ENCODE measurements at places on chromosomes 1 and 21. TPM values are rescaled to one million over a fixed set of nuclear protein-coding genes. Genes with fewer than 3 reads are reported as not detected.

Gene KRTAP12-1
- total RNA-seq = not detected

Gene SELENBP1
- total RNA-seq = 5.7 TPM

Gene ETV3L
- total RNA-seq = not detected

Gene GJA9
- total RNA-seq = not detected

Gene S100A16
- 12.8 TPM for total RNA-seq

Gene CDKN2C
- total RNA-seq = 3.9 TPM

Gene MSTO1
- total RNA-seq = 23.6 TPM

Gene SLC45A1
- total RNA-seq = 5.9 TPM

Gene AADACL3
- not detected for total RNA-seq

Gene PLPP3
- 36.4 TPM for total RNA-seq

Gene KPRP
- not detected for total RNA-seq

Gene OVAAL
- not detected for total RNA-seq

Gene OR2L2
- total RNA-seq = under 0.01 TPM

Gene PTCH2
- total RNA-seq = 1.7 TPM

Gene IFI6
- total RNA-seq = 27.5 TPM

Gene RPTN
- total RNA-seq = not detected

Gene CD1E
- not detected for total RNA-seq

Gene GABRD
- total RNA-seq = 3.7 TPM

Gene CLDN17
- total RNA-seq = not detected

Gene FALEC
- not detected for total RNA-seq

Gene ARID4B
- total RNA-seq = 55.6 TPM

Gene DPH5
- total RNA-seq = 19.4 TPM

Gene FAM167B
- 0.74 TPM for total RNA-seq

Gene IL10
- total RNA-seq = not detected

Gene KCNE2
- total RNA-seq = 0.25 TPM

Gene KCNT2
- total RNA-seq = 26.6 TPM

Gene METTL13
- total RNA-seq = 17.2 TPM

Gene PLEKHG5
- total RNA-seq = 20.7 TPM

Gene VWA1
- 6.4 TPM for total RNA-seq

Gene C1orf232
- total RNA-seq = not detected

Gene AMY2B
- 60.5 TPM for total RNA-seq

Gene RHOU
- total RNA-seq = 36.1 TPM

Gene YOD1
- 14.8 TPM for total RNA-seq

Gene UBXN11
- total RNA-seq = 7.9 TPM

Gene PM20D1
- under 0.01 TPM for total RNA-seq

Gene KRTAP19-2
- not detected for total RNA-seq

Gene FHAD1
- 1.7 TPM for total RNA-seq

Gene RGS16
- 2.2 TPM for total RNA-seq

Gene S100A7
- not detected for total RNA-seq

Gene RGS5
- total RNA-seq = 14.5 TPM

Gene LCE2C
- not detected for total RNA-seq

Gene BCL2L15
- 0.74 TPM for total RNA-seq

Gene PODN
- 1.5 TPM for total RNA-seq

Gene TFF3
- not detected for total RNA-seq

Gene ARMH1
- 3.2 TPM for total RNA-seq
